ENCODE measurements at places on chromosomes 13 and 19.

DNA sequence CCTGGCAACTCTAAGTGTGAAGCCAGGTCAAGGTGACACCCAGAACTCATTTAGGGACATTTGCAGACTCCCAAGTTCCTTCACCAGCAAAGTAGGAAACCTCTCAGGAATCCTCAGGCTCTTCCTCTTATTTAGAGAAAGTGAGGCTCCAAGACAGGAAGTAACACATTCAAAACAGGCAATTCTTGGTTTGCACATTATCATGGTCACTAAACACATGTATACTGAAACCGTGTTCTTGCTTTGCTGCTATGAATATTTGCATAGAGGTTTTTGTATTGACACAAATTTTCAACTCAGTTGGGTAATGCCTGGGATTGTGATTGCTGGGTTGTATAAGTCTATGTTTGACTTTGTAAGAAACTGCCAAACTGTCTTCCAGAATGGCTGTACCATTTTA is 13.2 kb upstream of the URI1 start:
- DNase-seq: no peak

DNA sequence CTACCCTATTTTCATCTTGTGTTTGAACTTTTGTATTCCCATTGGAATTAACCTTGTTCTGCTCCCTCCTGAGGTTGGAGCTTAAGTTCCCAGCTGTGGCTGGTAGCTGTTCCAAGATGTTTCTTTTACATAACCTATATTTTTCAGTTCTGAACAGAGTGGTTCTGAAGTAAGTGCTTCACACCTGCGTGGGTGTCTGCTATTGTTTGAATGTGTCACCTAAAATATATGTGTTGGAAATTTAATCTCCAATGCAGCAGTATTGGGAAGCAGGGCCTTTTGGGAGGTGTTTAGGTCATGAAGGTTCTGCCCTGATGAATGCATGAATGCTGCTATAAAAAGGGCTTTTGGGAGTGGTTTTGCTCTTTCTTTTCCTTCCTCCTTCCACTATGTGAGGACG is 123.8 kb downstream of the LACC1 start:
- DNase-seq: no peak

GRCh38 chr13:66842766-66843165 is 387.4 kb downstream of the PCDH9 start:
- DNase-seq: no peak

- DNase-seq: no peak
These were observed 47.6 kb downstream of the PTPRS start for GRCh38 chr19:5292822-5293611.

- DNase-seq: no peak
These were observed 135.0 kb downstream of the URI1 start for GRCh38 chr19:30076751-30077670.

GRCh38 chr19:2171349-2172145 is 7.8 kb downstream of the DOT1L start:
- DNase-seq: no peak

- no peak for DNase-seq
These were observed 582.6 kb downstream of the SLITRK6 start for GRCh38 chr13:85216576-85216975.

DNA sequence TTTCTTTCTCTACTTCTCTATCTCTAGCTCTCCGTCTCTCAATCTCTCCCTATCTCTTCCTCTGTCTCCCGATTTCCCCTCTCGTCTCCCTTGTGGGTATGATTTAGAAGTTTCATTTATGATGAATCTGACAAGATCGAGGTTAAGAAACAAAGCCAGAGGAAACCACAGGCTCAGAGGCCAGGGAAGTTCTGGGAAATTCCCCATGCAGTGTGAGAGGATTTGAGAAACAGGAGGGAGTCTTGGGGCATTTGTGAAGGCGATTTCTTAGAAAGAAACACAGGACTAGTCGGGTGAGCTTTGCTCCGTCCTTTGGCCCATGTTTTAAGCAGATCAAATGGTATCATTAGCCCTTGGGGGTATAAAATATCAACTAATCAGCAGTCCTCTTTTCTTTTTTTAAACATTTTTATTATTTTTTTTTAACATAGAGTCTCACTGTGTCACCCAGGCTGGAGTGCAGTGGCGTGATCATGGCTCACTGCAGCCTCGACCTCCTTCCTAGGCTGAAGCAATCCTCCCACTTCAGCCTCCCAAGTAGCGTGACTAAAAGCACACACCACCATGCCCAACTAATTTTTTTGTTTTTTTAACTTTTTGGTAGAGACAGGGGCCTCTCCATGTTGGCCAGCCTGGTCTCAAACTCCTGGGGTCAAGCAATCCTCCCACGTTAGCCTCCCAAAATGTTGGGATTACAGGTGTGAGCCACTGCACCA is 25.8 kb downstream of the TNFSF9 start:
- DNase-seq: no peak

- DNase-seq: no peak
These were observed at the start of gene GPR12 for GRCh38 chr13:26759907-26760831. Gene GPR12, minus strand, starts transcription at chr13:26760786. Its CDS starts 959 bp downstream, at chr13:26759827.

DNA sequence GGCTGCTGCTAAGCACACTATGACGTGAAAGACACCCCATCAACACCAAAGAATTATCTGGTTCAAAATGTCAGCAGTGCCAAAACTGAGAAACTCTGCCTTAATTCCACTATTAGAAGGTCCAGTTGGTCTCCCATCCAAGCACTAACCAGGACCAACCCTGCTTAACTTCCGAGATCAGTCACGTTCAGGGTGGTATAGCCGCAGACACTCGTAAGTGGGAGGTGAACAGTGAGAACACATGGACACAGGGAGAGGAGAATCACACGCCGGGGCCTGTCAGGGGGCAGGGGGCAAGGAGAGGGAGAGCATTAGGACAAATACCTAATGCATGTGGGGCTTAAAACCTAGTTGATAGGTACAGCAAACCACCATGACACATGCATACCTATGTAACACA is 83.4 kb downstream of the C13orf42 start:
- DNase-seq: no peak

DNA sequence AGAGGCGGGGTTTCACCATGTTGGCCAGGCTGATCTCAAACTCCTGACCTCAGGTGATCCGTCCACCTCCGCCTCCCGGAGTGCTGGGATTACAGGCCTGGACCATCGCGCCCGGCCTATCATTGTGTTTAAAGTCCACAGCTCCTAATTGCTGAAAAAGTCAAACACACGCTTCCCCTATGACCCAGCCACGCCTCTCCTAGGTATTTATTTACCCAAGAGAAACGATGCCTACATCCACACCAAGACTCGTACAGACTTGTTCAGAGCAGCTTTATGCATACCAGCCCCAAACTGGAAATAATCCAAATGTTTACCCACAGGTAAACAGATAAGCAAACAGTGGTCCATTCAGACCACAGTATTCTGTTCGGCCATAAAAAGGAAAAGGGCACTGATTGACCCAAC is 15.1 kb downstream of the ZNRF4 start:
- no peak for DNase-seq

GRCh38 chr13:45966715-45967114 is 85.8 kb downstream of the ZC3H13 start:
- DNase-seq: no peak

GRCh38 chr19:48405850-48406249 is 12.4 kb downstream of the GRIN2D start:
- no peak for DNase-seq

GRCh38 chr19:55464662-55465054 is at the start of gene C19orf85:
Gene C19orf85, minus strand, starts transcription at chr19:55464751. Its CDS starts 197 bp downstream, at chr19:55464554.
- no peak for DNase-seq

DNA sequence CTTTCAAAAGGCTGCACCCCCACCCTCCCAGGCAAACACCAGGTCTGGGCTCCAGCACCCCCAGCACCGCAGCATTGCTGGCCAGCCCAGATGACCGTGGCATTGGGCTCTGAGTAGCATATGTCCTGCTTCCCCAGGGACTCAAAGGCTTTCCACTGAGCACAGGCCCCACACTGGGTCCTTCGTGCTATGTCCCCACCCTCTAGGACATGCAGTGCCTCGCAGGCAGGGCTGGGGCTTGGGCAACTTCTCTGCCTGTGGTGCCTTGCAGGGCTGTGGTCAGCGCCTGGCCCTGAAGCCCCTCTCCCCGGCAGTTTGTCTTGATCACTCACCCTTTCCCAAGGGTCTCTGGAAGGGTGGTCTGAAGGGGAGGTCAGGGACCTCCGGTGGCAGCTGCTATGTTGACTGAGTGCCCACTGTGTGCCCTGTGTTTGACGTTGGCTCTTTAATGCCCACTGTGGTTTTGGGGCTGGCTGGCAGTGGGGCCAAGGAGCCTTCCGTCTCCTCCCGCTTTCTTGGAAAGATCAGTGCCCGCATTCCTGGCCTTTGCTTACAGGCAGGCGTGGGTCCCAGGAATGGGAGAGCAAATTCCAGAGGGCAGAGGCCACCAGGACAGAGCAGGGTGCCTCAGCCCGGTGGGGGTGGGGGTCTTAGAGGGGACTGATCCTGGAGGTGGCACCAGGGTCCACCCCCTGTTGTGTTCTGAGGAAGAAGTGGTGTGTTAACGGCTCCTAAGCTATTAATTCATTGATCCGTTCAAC is 20.3 kb upstream of the CRTC1 start:
- DNase-seq: no peak
